ENCODE measurements at places on chromosomes 5 and 9.

DNA sequence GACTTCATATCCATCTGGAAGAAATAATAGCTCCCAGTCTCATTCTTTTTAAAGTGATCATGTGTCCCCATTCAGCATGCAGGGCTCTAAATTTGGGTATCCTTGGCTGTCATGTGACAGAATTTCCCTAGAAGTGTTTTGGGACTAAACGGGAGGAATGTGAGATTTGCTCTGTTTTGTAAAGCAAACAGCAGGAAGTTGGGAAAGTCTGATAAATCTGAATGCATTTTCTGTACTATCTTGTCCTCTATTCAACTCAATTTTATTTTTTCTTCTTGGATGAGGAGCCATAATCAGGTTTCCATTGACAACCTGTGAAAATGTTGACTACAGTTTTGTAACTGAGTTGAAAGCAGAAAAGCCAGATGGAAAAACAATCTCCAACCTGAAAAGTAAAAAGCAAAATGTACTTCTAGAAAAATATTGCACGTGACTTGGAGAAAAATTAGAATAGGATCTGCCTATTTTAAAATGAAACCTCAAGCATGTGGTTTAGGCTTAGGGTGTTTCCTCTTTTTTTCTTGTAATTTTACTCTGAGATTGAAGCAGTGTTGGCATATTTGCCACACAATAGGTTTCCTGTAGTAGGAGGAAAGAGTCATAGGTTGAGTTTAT lies 76.2 kb upstream of the IL6ST start:
- peak; percentile 50 for DNase-seq

DNA sequence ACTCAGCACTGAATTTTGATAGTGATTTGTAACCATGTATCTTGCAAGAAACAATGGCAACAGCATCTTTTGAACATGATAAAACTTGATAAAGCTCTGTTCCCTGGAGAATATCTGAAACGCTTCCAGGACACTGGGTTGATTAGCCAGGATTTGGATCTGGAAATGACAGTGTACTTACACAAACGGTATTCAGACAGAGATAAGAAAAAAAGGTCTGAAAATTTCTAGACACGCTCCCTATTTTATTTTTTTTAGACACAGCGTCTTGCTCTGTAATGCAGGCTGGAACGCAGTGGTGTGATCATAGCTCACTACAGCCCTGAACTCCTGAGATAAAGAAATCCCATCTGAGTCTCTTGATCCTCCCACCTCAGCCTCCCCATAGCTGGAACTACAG lies 109.0 kb downstream of the GNAQ start:
- no peak for DNase-seq

- DNase-seq: no peak
Measured at GRCh38 chr5:106020894-106021293, 1649.8 kb downstream of the EFNA5 start.

DNA sequence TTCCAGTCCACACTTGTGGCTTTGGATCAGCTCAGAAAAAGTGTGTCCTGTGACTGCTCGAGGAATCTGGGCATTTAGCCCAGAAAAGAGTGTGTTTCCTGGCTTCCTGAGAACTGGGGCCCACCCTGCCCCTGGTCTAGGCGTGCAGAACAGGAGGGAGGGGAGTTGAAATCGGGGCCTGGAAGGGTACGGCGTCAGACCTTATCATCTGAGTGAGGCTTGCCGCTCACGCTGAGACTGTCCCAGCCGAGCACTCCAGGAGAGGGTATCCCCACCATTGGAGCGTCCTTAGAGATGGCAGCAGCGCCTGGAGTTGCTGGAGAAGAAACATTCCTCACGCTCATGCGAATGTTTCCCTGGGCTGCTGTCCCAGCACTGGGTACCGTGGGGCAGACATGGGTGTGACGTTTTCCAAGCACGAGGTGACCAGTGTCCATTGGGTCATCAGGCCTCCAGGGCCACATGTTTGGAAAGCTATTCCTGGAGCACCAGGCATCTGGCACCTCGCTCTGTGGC lies 22.5 kb downstream of the NEK6 start:
- DNase-seq: no peak

DNA sequence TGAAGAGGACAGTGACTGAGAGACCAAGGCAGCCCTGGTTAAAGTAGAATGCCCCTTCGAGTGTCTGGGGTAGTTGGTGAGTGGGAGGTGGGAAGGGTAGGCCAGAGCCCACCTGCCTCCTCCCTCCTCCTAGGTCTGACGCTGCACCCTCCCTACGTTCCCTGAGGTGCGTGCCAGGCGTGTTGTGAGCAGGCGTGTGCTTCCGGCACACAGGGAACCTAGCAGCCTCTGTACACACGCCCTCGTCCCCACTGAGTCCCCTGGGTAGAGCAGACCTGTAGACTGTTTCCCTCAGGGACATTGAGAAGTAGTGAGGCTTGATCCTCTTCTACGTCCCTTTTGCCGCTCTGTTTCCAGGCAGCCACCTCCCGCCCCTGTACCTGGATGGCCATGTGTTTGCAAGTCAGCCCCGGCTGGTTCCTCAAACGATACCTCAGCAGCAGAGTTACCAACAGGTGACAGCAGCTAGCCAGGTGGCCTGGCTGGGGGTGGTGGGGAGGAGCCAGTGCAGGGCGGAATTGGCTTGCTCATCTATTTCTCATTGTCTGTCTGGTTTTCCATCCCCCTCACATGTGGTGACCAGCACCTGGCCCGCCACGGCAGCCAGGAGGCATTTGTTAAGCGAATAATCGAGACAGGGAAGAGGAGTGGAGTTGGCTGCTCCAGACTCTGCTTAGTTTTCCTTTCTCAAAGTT lies 16.8 kb upstream of the POMT1 start:
- no peak for DNase-seq

- no peak for DNase-seq
Measured at GRCh38 chr5:13613621-13614020, 330.9 kb downstream of the DNAH5 start.

- DNase-seq: no peak
Measured at GRCh38 chr9:131473198-131473885, 29.4 kb upstream of the POMT1 start.

DNA sequence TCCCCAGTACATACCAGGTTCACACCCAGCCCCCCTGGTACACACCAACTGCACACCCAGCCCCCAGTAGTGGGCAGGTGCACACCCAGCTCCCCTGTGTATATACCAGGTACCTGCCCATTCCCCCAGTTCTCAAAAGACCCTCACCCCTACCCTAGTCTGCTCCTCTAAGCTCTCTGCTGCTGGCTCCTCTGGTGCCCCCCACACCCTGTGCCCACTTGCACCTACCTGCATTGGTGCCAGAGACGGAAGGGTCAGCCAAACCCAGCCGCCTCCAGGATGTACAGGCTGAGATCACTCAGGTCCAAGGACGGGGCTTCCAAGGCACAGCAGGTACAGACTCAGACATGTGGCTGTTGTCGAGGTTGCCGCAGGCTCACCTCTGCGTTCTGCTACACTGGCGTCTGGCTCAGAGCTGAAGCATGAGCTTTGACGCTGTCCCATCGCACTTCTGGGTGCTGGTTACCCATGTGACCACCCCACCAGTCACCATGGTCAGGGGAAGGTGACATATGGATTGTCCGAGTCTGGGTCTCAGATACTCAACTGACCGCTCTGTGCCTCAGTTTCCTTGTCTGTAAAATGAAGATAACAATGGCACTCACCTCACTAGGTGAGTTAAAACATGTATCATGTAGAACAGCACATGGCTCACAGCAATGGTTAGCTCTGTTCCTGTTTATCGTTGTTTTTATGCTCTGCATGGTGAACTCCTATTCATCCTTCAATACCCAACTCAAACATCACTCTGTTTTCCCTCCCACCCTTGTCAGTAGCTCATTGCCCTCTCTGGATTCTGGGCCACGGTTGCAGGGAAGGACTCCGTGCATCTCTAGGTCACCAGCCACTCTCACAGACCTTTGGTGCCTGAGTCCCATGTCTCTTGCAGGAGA lies 45.3 kb upstream of the SUSD3 start:
- no peak for DNase-seq

- no peak for DNase-seq
Measured at GRCh38 chr5:171415115-171415730, 4.2 kb upstream of the FGF18 start.

DNA sequence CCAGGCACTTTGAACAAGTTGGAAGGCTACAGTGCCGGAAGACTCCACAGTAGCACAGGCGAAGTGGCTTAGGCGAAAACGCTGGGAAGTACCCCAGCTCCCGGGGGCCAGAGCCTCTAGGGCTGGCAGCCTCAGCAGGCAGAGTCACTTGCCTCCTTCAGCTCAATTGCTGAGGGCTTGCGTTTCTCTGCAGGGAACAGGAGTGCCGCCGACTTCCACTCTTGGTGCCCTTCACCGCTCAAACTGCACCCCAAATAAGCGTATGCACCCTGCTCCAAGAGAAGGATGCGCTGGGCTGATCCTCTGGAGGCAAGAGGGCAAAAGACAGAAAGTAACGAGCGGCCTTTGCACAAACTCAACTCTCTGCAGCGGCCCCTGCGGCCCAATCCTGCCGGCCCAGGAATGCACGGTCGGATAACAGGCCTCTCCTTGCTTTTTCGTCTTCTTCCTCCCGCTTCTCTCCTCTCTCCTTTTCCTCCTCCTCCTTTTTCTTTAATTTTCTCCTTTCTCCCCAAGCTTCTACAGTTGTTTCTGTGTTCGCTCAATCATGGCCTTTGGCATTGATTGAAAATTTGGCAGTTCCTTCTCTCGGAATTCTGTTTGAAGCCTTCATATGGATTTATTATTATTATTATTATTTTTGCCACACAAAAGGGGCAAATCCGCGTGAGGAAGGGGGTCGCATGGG lies 1.1 kb upstream of the S1PR3 start:
- DNase-seq: no peak

DNA sequence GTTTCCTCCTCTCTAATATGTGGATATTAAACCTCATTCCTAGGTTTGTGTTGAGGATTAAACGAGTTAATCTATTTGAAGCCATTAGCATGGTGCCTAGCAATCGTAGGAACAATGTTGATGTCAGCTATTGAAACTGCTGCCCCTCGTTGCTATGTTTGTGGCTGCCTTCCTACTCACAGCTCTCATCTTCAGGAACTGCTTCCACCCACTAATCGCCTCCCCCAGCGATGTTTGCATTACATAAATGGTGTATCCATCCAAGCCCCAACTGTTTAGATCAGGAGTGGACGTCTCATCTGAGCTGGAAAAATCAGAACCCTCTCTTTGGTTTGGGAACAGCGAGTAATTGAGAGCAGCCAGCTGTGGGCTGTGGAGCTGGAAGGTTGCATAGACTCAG lies 416.6 kb downstream of the ARHGEF28 start:
- no peak for DNase-seq

GRCh38 chr5:141889282-141889871 lies 11.2 kb upstream of the PCDH1 start:
- DNase-seq: no peak

DNA sequence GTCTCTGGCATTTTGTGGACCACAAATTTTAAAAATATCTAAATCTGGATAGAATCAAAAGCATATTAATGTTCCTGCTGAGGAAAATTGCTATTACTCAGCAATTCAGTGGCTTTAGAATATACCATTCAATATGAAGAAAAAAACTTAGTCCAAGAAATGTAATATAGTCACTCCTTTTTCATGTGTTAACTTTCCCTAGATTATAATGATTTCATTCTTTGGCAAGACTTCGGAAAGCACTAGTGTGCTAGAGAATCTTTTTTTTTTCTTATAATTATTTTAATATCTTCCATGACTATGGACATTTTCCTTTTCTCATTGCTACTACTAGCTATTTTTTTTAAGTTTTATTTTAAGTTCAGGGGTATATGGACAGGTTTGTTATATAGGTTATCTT lies 102.4 kb upstream of the FAM174A start:
- DNase-seq: no peak

DNA sequence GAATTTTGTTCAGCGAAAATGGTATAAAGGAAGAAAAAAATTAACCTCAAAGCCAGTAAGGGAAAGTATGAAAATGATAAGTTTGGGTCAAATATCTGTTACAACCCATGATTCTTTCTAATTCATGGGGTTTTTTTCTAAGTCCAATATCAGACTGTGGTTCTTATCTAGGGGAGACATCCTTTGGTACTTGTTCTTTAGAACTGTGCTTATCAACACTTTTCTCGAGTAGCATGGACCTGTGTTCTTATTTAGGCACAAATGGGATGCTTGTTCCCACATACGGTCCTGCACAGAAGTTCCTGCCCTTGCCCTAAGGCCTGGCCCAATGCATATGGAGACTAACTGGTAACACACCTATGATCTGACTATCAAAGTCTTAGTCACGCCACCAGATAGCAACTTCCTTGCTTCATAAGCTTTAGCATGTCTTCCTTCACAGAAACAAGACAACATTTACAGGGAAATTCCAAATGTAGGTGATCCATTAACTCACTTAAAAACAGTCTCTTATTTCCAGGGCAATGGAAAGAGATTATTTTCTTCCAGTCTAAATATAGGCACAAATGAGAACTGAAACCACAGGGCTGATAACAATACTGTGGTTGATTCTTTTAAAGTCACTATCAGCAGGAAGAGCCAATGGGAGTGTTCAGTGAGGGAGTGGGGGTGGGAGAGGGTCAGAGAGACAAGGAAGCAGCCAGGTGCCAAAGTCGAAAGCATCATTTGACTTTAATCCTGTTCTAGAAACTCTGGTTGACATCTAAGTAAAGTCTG lies 268.8 kb upstream of the ANKRD55 start:
- no peak for DNase-seq

DNA sequence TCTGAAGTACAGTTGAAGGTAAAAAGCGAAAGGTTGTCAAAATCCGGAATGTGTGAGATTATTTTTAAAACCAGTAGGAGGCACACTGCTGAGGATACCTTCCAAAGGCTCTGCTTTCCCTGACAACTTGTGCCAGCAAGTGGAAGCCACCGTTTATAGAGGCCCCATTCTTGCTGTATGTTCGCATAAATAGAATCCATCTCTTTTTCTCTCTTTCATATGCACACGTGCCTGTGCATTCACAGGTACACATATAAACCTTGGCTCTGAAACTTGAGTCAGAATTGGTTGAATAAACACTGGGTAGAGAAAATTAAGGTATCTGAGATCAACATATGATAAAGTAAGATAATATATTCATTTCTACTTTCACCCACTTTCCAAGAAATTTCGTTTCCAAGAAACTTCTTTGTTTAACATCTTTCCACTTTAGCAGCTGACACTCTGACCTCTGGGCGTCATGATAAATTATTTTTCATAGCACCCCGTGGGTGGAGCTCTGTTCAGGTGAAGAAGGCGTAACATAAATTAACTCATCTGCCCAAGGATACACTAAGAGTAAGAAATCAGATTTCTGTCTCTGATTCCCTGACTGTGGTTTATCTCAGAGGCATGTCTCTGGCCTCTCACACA lies 63.7 kb upstream of the RICTOR start:
- DNase-seq: no peak

DNA sequence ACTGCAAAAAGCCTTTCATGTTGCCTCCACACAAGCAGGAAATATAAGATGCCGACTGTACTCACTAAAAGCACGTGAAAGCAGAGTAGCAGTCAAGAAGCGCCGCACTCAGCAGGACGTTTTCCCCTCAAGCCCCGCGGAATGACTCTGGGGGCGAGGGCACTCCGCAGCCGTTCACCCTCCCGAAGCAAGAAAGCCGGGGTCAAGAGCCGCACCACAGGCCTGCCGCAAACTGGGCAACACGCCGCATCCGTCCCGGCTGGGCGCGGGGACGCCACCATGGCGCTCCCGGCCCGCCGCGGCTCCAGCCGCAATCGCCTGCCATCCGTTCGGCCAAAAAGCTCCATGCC lies 364 bp downstream of the RPS6 start:
- DNase-seq: peak; percentile 41

Data from CD4-positive, alpha-beta T cell treated with Interleukin-6 at 100 ng/mL for 8 hours (primary cell).